Fibroblast of skin of right quadriceps (primary cell): ENCODE measurements at places on chromosomes 4 and X.
A peak's percentile ranks its signal among the peaks of the same experiment; 100 is the strongest.

DNA sequence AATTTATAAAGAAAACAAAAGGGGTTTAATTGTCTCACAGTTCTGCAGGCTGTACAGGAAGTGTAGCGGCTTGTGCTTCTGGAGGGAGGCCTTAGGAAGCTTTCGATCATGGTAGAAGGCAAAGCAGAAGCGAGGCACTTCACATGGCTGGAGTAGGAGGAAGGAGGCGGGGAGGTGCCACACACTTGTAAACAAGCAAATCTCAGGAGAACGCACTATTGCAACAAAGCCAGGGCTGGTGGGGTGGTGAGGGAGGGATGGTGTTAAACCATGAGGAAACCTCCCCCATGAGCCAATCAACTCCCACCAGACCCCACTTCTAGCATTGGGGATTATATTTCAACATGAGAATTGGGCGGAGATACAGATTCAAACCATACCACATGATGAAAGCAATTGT lies 1116.3 kb downstream of the FAT4 start:
- DNase-seq = no peak

- DNase-seq = no peak
Measured at GRCh38 chr4:56409511-56410090, 22.3 kb upstream of the AASDH start.

GRCh38 chr4:118018381-118019145 lies 15.7 kb upstream of the NDST3 start:
- no peak for DNase-seq

GRCh38 chrX:135484641-135485289 lies 35.7 kb upstream of the INTS6L start:
- DNase-seq = peak; percentile 41

DNA sequence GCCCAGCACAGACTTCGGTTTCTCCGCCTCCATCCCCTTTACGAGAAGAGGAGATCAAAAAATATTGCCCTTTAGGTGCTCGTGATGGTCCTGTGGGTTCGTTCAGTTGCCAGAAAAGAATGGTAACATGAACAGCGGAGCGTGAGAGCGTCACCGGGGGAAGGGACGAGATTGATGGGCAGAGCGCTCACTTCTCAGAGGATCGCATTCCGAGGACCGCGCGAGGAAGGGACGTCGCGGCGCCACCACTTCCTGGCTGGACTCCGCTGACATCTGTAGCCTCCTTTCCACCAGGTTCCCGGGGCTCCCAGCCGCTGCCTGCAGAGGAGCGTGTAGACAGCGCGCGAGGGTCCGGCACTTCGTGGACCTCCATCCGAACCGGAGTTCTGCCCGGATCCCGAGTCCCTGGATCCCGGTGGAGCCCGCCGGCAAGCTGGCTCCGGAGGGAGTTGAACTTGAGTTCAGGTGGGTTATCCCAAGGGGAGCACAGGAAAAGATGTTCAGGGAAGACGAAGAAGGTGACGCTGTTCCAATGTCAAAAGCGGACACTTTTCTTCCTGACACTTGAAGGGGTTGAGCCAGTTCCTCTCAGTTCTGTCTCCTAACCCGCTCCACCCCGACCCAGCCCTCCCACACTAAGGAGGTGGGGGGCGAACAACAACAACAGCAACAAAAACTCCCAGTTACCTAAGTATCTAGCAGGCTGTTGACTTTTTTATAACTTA lies 484 bp downstream of the GALNTL6 start:
- peak; percentile 41 for DNase-seq

- no peak for DNase-seq
Measured at GRCh38 chrX:25083661-25084060, 67.9 kb upstream of the ARX start.

DNA sequence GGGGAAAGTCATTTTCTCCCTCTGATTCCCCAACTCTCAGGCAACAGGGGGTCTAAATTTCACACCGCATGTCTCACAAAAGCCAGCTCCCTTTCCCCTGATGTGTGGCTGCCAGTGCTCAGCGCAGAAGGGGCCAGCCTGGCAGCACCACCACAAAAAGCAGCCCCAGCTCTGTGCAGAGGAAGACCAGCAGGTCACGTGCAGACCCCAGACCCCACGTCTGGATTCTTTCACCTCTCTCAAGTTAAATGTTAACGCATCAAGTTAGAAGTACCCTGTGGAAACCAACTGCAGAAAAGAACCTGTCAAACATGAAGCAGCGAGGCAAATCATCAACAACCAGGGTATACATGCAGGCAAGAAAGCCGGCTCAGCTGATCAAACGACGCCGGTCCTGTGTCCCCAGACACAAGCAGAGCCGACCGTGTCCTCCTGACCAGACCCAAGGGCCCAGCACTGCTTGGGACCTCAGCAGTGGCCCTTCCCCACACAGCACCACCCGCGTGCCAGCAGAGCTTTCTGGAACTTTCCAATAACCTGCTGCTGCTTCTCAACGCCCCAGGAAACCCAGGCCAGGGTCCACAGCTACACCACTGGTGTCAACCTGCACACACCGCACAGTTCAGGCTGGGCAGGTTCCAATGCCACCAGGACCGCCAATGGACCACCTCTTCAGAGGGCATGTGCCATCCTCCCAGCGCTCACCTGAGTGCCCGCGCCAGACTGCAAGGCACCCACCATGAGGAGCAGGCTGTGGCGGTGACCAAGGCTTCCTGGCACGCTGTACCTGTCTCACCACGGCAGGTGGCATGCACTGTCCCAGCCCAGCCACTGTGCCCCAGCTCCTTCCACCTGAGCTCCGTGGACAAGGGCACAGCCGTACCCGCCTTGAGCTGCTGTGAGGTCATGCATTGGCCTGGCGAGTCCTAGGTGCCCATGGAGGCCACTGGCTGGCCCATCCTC lies 4.0 kb downstream of the LRPAP1 start:
- no peak for DNase-seq

DNA sequence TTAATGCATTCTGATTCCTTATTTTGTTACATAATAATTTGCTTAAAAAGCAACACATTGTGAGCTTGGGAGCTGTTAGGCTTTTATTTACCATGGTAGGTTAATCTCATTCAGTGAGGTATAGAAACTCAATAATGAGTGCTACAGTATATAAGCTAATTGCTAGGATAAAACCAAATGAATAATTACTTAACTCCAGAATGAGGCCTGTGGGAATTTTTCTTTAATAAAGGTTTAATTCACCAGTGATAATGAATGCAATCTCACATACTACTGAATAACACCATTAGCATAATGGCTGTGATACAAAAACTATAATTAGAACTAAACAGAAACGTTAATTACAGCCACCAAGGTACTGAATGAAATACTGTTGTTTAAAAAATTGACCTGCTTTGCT lies 326.3 kb downstream of the IQCM start:
- no peak for DNase-seq

- no peak for DNase-seq
Measured at GRCh38 chrX:130139474-130140201, 26.0 kb downstream of the AIFM1 start.

DNA sequence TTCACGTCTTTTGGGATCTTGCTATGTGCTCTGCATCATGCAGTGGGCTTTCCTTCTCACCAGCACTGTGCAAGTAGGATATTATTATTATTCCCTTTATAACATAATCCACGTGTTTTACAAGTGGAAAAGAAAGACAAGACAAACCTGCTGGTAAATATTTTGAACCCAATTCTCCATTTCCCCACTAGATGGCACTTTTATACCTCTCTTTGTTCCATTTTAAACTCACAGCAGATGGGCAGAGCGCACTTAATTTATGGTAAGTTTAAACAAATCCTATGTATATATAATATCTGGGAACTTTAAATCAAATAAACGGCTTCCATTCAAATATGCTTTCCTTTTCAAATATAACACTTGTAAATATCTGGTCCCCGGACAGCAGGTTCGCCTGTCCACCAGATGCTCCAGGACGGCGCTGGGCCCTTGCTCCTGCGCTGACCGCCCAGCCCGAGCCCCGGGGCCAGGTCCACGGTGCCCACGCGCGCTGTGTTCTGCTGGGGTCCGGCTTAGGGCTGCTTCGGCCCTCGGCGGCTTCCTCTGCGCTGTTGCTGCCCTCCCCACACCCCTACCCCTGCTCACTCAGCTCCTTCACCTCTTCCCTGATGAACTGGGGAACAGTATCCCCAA lies 31.1 kb downstream of the F11 start:
- peak; percentile 58 for DNase-seq

DNA sequence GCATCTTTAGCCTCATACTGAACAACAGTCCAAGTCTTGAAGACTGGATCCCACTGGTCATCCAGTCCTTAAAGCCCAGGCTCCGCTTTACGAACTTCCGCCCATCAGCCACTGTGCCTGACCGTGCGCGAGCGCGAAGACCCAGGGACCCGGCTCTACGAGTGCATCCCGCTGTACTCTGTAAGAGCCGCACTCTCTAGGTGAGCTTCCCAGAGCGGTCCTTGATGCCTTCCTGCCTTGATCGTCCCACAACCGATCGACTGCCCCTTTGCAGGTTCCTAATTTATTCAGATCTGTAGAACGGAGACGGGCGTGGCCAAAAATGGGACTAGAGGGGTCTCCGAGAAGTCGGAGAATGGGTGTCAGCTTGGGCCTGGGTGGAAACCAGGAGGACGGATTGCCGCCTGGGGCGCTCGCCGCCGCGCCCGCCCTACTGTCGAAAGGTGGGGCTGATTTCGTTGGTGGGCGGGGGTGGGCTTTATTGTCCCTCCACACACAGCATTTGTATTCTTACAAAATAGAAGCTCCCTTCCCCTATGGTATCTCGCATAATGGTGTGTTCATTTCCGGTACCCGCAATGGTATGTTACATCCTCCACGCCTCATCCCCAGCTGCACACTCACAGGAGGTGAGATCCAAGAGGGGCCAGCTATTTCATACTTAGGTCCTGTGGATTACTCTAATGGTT lies 42.3 kb upstream of the FAM156A start:
- DNase-seq = no peak

DNA sequence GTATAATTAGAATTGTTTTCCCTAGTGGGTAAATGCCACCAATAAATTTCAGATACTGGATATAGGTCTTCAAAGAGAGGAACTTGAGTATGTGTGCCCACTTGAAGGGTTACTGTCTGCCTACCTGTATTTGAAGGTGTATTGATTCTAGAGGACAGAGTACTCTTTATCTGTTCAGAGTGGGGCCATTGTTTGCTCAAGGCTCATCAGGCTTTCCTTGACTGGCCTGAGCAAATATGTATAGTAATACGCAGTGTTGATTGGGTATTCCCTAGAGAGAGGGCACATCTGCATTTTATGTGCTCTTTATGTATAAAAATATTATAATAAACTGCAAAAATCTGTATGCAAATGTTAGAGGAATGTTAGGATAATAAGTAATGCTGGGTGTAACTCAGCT lies 23.7 kb downstream of the RP2 start:
- no peak for DNase-seq

- DNase-seq = no peak
Measured at GRCh38 chrX:136619899-136620505, 28.0 kb upstream of the CD40LG start.

DNA sequence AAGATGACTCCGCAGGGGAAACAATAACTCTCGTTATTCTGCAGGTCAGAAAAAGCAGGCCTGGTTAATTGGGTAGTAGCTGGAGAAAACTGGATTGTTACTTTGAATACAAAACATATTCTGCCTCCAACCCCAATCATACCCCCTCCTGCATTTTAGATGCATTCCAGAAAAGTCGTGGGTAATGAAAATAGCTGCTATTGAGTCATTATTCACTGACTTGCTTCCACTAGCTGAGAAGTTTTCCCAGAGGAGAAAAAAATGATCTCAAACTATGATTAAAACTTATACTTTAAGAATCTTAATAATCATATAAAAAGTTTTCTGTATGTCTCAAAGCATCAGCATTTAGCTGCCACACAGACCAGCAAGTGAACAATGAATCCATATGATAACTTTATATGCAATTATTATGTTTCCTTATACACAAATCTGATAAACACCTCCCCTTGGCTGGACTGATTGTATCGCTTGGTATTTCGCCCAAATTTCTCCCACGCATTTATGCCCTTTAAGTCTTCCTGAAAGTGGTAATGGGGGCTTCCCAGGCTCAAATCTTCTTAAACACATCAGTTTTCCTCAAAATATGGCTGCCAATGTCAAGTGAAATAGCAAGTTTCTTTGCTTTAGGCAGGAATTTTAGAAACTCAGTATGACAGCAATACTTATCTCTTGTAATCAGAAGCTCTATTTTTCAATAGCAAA lies 181.0 kb downstream of the LDB2 start:
- peak; percentile 71 for DNase-seq

DNA sequence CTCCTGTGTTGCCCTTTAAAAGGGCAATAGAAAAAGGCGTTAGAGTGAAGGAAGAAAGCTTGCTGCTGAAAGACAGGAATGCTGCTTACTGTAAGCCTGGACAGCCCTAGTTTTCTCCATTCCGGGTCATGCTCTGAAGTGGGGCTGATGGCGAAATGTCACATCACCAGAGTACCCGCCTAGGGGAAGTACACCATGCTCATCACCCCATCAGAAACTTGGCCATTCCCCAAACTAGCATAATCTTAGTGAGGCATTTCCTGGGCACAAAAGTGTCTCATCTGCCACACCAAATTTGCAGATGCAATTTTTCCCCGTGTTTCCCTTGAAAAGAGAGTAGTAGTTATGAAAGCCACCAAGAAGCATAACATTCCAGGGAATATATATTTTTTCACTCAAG lies 47.8 kb upstream of the CAMK2D start:
- DNase-seq = no peak

DNA sequence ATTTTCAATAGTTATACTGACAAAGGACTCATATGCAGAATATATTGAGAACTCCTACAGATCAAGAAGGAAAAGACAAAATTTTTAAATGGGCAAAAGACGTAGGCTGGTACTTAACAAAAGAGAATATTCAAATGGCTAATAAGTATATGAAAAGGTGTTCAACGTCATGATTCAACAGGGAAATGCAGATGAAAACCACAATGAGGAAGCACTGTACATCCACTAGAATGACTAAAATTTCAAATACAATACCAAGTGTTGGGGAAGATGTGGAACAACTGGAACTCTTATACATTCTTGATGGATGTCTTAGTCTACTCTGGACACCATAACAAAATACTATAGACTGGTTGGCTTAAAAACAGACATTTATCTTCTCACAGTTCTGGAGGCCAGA lies 1.3 kb upstream of the MRFAP1L1 start:
- no peak for DNase-seq

DNA sequence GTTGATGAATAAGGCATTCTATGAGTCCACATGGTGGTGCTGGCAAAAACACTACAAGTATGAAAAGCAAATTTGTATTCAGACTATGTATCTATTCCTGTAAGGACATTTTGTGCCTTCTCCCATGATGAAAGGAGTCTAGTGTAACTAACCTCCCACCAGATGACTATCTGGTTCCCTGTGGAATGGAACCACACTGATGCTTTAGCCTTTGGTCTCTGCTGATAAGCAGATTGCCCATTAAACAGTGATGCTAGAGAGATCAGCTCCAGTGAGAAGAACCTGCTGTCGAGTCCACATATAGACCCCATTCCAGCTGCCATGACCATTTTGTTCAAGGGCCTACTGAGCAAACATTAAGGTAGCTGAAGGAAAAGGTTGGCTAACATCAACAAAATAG lies 10.5 kb upstream of the THOC2 start:
- no peak for DNase-seq

GRCh38 chr4:151887816-151888180 lies 127.0 kb upstream of the GATB start:
- no peak for DNase-seq
